ENCODE measurements at places on chromosomes 2 and 18.

DNA sequence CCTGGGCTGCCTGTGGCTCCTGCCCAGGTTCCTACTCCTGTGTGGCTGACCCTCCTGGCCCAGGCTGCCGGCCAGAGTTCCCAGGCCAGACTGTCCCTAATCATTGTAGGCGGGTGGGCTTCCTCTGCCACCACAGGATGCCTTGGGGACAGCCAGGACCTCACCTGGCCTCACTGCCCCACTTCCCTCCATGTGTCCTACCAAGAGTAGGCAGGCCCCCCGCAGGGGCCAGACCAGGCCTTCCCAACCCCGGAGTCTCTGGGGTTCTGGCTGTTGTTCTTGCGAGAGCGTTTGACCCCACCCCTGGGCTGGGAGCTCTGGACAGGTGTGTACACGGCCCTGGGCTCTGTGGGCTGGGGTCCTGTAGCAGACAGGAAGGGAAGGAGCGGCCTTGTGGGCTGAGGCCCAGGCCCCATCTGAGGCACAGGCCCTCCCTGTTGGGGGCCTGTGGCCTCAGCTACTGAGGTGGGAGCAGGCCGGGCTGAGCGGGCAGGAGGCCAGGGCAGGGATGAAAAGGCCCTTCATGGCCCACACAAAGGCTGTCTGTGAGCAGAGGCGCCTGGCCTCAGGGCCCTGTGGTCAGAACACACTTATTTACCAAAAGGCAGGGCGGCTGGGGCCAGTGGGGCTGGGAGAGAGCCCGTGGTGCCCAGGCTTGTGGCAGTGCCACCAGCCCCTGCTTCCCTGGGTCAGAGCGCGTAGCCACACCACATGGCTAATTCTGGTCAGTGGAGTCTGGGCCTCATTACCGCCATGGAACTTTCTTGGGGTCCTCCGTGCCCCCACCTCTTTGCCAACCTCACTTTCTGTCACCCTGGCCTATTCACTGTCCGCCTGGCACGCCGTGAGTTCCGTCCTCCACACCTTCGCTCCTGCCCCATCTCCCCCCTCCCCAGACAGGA lies 2.0 kb downstream of the SNORC start:
- DNase-seq: no peak

DNA sequence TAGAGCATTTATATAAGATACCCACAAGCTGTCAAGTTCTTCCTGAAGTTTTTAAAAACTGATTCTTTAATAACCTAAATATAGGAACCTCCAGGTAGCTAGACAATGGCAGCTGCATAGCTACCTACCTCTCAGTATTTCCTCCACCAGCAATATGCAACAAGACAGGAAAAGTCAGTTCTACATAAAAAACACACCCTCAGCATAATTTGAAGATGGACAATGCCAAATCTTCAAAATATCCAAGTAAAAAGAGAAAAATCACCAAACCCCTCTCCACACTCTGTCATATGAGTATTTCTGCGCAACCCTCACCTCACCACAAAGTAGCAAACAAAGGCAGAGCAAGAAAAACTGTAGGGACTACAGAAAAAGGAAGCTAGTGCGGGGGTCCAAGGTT lies 51.4 kb downstream of the GTF3C3 start:
- no peak for DNase-seq

GRCh38 chr2:189297446-189297845 lies 117.9 kb upstream of the COL5A2 start:
- no peak for DNase-seq

DNA sequence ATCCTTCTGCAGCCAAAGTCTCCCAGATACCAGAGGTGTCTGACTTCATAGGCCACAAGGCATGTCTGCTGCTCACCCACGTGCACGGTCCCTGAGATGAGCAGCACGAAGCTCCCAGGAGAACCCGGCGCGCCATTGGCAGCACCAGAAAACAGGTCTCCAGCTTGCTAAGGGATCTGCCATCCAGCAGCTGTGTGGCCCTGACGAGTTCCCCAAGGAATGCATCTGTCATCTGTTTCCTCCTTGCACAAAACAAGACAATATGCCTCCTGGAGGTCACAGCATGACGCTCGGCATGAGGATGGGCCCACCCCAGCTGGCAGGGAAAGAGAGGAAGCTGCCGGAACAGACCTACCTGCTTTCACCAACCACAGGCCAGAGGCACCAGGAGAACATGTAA lies 29.2 kb downstream of the HS6ST1 start:
- DNase-seq: no peak

GRCh38 chr18:939166-939565 lies 34.5 kb downstream of the ADCYAP1 start:
- DNase-seq: no peak

GRCh38 chr2:178523596-178524134 lies 43.4 kb downstream of the PLEKHA3 start:
- DNase-seq: no peak

DNA sequence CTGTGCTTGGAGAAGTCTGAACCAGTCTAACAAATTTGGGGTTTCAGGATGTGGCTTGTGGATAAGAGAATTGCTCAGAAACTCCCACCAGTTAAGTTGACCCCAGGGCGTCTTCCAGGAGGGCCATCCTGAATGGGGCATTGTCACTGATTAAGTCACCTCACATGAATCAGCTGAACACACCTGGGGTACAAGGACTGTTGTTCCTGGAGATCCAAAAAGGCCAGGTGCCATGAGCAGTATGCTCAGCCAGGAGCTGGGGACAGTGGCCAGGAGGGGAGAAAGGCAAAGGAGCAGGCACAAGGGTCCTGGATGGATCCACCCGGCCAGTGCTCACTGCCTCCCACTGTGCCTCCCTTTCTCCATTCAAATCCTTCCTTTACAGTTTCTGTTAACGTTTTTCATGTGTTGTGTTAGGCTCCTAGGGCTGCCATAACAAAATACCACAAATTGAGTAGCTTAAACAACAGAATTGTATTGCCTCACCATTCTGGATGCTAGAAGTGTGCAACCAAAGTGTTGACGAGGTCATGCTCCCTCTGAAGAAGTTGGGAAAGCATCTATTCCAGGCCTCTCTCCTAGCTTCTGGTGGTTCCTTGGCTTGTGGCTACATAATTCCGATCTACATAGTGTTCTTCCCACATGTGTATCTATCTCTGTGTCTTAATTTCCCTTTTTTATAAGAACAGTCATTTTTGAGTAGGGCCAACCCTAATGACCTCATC lies 33.4 kb downstream of the TRABD2A start:
- no peak for DNase-seq

GRCh38 chr2:17873021-17873420 lies 5.4 kb upstream of the KCNS3 start:
- no peak for DNase-seq
